ENCODE measurements at places on chromosomes 7 and 10. TPM values are rescaled to one million over a fixed set of nuclear protein-coding genes. Genes with fewer than 3 reads are reported as not detected.

DNA sequence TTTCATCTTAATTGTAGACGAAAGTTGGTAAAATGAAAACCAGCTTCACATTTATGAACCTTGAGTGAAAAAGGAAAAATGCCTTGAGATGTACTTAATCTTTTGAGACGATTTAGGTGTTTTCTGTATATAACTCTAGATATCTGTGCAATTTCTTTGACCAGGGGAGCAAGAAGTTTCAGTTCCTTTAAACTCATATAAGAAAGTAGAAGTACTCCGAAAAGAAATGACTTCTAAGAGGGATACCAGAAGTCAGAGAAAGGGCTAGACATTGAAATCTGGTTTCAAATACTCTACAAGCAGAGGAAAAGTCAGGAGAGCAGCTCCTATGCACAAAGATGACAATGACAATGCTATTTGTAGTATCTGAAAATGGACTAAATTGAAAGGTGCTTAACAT lies 303.7 kb downstream of the BAMBI start:
- DNase-seq, result no peak

DNA sequence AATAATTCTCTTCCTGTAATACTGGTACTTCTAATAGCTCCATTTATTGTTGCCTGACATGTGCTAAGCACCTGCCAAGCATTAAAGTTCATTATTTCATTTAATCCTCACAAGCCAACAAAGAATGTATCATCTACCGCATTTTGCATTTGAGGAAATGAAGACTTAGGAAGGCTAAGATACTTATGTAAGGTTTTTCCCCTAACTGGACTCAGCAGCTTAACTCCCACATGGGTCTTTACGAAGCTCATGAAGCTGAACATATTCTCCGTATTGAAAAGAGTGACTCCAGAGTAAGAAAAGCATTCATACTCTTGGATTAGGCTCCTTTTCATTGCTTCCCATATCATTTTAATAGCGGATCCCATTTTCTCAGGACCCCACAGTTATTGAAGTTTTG lies 155.7 kb upstream of the TMEM72 start:
- peak; percentile 84 for DNase-seq

DNA sequence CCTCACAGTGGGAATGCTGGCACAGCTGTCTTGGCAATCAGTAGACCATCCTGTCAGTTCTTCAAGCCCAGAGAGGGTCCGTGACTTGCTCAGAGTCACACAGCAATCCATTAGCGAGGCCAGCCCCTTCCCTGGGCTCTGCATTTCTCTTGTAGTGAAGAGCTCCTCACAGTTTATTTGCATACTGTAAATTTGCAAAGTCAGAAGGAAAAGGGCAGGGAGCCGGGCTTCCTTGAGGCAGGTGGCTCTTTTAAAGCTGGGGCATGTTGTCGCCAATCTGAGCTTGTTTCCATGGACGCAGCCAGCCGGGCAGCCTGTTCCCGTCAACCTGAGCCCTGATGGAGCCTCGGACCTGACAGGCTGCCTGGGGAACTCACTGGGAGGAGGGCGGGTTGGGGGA lies 123.4 kb downstream of the CUX1 start:
- DNase-seq, result no peak

The HMX3 gene
- not detected for polyA plus RNA-seq

The SAP25 gene
- 6.1 TPM for polyA plus RNA-seq

The UPK3B gene
- polyA plus RNA-seq, result 0.24 TPM

DNA sequence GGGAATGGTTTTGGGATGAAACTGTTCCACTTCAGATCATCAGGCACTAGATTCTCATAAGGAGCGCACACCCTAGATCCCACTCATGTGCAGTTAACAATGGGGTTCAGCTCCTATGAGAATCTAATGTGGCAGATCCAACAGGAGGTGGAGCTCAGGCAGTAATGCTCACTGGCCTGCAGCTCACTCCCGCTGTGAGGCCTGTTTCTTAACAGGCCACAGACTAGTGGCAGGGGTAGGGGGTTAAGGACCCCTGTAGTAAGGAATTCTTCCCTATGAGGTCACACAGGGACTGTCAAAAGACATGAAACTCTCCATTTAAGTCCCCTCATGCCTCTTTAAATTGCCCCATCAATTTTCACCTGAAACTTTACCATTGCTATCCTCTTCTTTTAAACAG lies 8.0 kb downstream of the HGF start:
- peak; percentile 14 for DNase-seq

The AP1S1 gene
- 24.5 TPM for polyA plus RNA-seq

DNA sequence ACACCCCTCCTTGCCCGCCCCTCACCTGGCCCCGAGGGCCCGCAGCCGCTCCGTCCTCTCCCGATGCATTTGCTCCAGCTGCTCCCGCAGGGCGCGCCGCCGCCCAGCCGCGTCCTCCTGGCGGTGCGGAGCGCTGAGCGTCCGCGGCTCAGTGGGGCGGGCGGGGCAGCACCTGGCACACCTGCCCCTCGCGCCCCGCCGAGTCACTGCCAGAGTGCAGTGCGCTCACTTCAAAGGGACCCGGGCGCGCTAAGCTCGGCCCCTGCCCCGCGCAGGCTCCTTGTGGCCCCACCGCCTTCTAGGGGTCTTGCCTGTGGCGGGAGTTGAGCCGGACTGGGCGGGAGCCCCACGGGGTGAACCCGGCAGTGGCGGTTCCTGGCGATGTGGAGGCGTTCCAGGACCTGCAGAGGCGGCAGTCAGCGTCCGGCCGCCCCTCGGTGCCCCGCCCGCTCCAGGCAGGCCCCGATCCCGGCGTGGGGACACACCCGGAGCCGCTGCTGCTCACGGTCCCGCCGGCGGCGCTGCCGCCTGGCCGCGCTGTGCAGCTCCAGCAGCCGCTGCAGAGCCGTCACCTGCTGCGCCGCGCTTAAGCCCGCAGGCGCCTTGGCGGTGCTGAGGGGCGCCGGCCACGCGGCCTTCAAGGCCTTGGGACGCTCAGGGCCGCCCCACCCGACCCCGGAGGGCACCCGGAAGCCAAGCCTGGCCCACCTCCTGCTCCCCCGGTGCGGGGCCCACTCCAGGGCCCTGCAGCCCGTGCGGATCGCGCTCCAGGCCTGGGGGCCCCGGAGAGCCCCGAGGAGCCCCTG lies 6.7 kb downstream of the ATP6V1F start:
- DNase-seq, result peak; percentile 69

GRCh38 chr7:149729586-149729982 lies 43.8 kb downstream of the ZNF467 start:
- no peak for DNase-seq

DNA sequence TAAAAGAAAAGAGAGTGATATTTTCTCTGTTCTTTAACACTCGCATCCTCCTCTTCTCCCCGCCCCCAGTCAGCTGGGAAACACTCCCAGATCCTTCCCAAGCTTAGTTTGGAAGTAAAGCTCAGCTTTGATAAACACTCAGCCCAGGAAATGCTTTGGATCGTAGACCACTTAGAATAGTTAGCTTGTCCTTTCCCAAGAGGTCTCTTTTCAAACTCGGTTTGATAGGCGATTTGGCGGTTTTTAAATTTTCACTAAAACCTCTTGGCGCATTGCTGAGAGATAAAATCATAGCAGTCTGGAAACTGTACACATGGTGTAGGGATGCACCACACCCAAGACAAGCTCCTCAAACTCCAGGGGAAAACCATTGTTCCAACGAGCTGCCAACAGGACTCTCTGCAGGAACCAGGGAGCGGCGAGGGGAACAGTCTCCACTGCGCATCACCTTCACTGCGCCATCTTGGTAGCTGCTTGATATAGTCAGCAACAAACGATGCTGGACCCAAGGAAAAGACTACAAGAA lies 22.3 kb downstream of the SMURF1 start:
- peak; percentile 83 for DNase-seq

DNA sequence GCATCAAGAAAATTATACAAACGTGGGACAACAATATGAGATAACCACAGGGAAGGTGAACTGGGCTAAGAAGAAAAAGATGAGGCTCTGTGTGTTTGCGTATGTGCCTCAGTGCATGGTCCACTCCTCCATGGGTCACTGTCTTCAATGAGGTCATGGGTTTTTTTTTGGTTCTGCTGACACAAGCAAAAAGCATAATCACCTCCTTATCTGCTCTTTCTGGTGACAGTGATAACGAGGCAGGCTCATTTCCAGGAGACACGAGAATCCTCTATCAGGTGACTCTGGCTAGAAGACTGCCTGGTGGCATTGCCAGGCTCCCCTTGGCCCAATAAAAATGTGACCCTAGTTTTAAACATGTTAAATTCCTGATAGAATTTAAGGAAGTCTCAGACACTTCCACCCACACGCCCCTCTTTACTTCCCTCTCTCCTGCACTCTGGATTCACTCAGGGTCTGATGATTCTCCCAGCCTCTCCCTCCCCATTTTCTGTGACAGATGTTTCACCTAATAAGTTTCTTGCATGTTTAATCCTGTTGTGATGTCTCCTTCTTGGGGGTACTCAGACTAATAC lies 35.3 kb upstream of the CDCA7L start:
- no peak for DNase-seq

DNA sequence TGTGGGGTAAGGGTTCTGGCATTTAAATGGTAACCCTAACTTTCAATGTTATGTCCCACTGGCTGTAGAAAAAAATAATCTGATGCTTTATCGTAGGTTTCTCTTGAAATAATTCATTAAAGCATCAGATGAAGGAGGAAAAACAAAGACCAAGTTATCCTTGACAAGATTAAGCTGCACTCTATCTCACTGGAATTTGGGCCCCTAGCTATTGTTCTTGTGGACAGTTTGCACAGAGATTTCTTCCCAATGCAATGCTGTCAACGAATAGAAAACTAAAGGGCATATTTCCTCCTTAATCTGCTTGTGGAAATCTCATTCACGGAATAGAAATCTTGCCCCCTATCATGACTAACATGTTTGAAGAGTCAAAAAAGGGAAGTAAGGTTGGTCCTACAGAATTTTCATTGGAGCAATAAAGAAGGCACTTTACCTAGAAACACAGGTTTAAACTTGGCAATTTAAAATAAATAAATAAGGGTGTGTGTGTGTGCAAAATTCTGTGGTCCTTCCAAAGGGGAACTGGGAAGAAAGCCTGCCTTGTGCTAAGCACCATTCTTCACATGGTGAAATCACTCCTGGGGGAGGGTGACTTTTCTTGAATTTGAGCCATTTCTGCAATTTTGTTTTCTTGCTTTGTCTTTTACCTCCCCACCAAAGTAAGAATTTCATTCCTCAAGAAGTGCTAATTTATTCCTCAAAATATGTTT lies 242.8 kb downstream of the GLI3 start:
- DNase-seq, result no peak

DNA sequence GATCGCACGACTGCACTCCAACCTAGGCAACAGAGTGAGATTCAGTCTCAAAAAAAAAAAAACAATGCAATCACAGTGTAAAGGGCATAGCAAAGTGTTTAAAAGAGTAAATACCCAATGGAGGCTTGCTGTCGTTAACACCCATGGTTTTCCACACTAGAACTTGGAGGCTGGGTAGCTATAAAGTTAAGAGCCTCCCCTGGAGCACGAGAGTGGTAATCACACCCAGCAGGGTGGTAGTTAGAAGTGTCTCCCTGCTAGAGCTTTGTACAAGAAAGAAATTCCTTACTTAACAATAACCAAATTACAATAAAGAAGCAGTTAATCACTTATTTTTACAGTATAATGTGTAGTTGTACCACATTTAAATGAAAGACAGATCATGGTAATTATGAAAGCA lies 1078.9 kb downstream of the NRG3 start:
- DNase-seq, result no peak

The MEOX2 gene
- polyA plus RNA-seq, result 93.1 TPM

GRCh38 chr10:6013413-6014192 lies 36.3 kb upstream of the IL15RA start:
- no peak for DNase-seq

The FLNC gene
- polyA plus RNA-seq, result 470 TPM

DNA sequence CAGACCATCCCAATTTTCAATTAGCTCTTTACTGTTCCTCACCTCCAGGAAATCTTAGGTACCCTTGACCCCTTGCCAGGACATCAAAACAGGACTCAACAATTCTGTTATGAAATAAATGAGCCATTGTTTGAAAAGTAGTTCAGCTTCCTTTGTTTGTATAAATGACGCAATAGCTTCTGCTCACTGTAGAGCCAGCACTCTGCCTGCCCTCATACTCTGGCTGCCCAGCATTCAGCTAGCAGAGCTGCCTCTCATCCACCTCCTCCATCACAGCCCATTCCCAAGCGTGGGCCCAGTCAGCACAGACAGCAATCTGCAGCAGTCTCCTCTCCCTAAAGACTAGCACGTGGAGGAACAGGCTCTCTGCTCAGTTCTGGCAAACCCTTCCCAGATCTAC lies 478.6 kb downstream of the GRID1 start:
- DNase-seq, result no peak

- DNase-seq, result peak; percentile 24
Measured at GRCh38 chr10:47452495-47453140, 31.3 kb downstream of the ANXA8 start.

GRCh38 chr10:102743078-102743587 lies 615 bp upstream of the WBP1L start:
- DNase-seq, result no peak

The LIPN gene
- polyA plus RNA-seq, result not detected

The SPDYE9 gene
- polyA plus RNA-seq, result 0.18 TPM

GRCh38 chr10:70381471-70382421 lies 679 bp downstream of the LRRC20 start:
- peak; percentile 67 for DNase-seq

- DNase-seq, result no peak
Measured at GRCh38 chr7:125834421-125834820, 904.8 kb upstream of the POT1 start.

- no peak for DNase-seq
Measured at GRCh38 chr7:156816943-156817572, 75.9 kb downstream of the LMBR1 start.

GRCh38 chr7:129188372-129188891 lies at the start of gene SMO:
TSS of gene SMO (plus strand) at chr7:129188633. CDS start at chr7:129189152, 519 bp downstream.
- peak; percentile 95 for DNase-seq

The SPOCK2 gene
- 4.5 TPM for polyA plus RNA-seq

Measured in muscle of leg (tissue), 16 donors.